ENCODE measurements at places on chromosomes 7 and 10. TPM values are rescaled to one million over a fixed set of nuclear protein-coding genes. Genes with fewer than 3 reads are reported as not detected.

- no peak for DNase-seq
Measured at GRCh38 chr10:13808556-13809391, 222.0 kb downstream of the PRPF18 start.

DNA sequence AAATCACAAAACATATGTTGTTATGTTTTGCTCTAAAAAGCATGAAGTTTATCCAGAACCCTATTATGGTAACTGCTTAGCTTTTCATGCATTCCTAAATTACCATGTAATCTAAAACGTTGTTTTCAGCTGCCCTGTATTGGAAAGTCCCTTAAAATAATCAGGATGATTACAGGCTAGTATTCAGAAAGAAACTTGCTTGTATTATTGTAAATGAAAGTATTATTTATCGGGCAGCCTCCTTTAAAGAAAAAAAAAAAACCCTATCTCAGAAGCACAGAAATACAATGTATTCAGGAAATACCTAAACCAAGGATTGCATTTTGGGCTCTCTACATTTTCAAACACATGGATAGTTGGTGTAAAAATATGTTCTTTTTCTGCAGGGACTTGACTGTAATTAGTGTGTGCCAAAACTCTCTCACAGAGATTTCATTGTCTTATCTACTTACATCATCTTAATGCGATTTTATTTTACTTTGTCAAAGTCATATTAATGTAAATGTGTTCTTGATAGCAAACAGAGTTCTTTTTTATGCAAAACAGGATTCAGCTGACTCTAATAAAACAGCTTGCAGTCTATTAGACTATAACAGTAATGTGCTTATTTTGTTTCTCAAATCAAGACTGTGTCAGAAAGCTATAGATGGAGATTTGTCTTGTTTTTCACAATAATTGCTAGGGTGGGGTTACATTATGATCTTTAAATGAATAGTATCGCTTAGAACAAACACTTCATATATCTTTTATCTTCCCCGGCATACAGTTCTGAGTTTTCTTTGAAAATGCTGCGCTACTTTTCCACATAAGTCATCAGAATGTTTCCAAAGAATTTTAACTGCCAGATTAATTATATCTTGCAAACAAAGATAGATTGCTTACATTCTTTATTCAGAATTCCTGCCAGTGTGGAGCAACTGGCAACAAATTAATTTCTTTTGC lies 65.3 kb upstream of the ARID5B start:
- no peak for DNase-seq

DNA sequence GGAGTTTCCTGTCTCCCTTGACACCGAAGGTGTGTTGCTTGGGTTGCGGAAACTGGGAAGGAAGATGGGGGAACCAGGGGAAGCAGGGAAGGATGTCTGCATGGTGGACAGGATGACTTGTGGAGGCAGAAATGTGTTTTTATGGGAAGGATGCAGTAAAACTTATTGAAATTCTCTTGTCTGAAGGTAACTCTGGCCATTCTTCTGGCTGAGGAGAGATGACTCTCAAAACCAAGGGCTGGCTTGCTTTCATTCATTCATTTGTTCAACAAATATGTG lies 1.5 kb downstream of the UBTD1 start:
- DNase-seq, result no peak

Gene CYP2E1
- 0.13 TPM for total RNA-seq

- DNase-seq, result peak; percentile 85
Measured at GRCh38 chr10:68153473-68154210, 44.4 kb downstream of the MYPN start.

DNA sequence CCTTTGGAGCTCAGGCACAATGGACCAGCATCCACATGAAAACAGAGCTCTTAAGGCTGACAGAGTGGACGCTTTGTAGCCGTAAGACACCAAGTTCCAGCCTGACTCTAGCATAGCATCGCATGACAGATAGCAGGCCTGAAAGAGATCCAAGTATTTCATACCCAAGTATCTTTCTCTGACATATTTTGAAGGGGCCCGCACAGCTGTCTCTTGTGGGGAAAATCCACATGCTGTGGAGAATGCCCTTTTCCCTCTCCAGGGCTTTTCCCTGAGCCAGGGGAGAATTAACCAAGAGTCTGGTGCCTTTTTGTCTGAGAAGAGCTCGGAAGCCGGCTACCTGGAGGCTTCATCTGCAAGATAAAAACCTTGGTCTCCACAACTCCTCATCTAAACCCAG lies 51.0 kb downstream of the CFAP46 start:
- DNase-seq, result no peak

- DNase-seq, result no peak
Measured at GRCh38 chr7:81604075-81604807, 165.6 kb downstream of the HGF start.

DNA sequence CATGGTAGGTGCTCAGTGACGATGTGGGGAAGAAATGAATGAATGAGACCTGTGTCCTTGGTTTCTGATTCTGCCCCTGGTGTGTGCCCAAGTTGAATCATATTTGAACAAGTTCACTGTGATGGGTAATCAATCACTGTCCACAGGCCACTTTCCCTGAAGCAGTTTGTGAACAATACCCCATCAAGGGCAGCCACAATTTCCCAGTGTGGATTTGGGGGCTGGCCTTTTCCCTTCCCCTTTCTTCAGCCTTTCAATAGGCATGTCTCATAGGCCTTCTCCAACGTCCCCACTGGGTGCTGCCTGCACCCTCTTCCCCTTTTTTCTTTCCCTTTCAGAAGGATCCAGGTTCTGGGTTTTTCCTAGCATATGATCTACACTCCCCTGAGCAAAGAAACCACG lies 64.7 kb downstream of the CREB5 start:
- DNase-seq, result no peak

GRCh38 chr10:118694848-118695247 lies 59.9 kb downstream of the CACUL1 start:
- no peak for DNase-seq

DNA sequence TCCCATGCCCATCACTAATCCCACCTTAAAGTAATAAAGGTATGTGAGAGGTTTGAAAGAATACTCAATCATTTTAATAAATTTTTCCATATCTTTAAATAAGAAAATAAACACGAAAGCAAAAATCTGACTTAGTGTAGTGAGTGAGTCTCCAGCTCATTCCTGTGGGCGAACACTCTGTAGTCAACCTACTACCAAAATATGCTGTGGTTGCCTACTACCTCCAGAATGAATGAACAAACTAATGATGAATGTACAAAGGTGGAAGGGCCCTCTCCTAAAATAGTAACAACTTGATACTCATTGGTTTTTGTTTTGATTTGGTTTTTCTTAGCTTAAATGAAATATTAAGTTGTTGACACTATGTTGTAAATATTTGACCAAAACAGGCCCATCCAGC lies 195.5 kb upstream of the HPS1 start:
- no peak for DNase-seq

GRCh38 chr10:132862485-132863420 lies 76.8 kb upstream of the NKX6-2 start:
- no peak for DNase-seq

- DNase-seq, result no peak
Measured at GRCh38 chr7:108030516-108030915, 27.6 kb upstream of the LAMB1 start.

Gene SLC16A9
- not detected for total RNA-seq

Measured in pulmonary artery endothelial cell (primary cell).